ENCODE measurements at places on chromosomes 5 and 9.

- DNase-seq, result no peak
These were observed 116.9 kb downstream of the DENND1A start for GRCh38 chr9:123812984-123813383.

GRCh38 chr9:14797435-14797834 lies 74.9 kb upstream of the CER1 start:
- no peak for DNase-seq

- DNase-seq, result no peak
These were observed 132.7 kb downstream of the PDE4D start for GRCh38 chr5:59760785-59761348.

DNA sequence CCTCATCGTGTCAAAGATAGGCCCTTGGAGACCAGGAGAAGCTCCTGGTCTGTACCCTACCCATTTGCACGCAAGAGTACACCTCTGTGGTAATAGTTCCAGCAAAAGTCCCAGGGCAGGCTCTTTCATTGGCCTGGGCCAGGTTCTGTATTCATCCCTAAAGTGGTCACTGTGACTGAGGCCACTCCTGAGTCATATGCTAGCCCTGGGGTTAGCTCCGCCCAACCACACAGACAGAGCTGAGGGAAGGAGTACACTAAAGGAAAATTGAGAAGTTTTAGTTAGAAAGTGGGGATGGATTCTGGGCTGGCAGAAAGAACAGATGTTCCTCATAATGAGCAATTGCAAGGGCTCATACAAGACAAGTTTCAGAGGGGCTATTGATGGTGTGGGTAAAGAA lies 206.7 kb downstream of the ARHGAP26 start:
- DNase-seq, result no peak

DNA sequence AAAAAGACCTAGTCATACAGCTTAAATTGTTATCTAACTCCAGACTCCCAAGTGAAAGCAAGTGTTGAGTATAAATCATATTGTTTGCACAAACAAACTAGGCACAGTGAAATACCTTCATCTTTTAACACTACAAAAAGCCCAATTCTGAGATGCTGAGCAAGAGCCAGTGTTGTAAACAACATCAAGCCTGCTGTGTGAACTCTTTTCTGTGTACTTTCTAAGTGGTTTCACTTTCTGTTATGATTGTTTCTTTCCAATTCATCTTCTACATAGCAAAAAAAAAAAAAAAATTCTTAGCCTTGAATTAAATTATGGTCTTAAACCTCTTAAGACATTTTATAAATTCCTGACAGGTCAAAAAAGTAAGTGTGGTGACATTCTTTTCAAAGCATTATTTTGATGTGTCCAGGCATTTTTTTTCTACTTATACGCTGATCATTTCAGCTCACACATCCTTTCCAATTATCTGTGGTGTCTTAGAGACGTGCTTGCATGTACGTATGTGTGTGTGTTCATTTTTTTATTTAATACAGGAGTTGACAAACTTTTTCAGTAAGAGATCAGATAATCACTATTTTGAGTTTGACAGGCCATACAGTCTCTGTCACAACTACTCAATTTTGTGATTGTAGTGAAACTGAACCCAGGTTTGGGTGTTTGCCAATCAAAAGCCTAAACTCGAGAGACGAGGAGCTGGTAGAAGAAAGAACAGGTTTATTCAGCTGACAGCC lies 556.1 kb downstream of the CDH9 start:
- no peak for DNase-seq

DNA sequence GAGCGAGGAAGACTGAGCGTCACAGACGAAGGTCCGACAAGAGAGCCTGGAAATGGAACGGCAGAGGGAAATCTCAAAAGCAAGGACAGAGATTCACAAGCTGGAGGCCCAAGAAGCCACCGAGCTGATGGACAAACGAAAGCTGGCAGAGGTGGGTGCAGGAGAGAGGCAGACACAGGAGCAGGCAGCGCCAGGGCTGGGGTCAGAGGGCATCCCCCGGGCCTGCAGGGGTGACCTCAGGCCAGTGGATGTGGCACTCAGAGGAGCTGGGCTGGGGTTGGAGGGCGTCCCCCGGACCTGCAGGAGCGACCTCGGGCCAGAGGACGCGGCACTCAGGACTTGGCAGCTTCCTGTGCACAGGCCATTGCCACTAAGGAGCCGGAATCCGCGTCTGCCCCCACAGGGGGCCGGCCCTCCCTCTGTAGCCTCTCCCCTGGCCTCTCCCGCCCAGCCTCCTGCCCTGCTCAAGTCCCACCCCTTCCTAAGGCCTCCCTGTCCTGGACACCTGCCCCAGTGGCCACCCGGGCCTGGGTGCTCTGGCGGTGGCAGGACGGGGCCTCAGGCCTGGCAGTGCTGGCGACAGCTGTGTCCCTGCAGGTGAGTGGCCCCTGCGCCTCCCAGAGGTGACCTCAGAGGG lies 40.4 kb downstream of the EXD3 start:
- no peak for DNase-seq

DNA sequence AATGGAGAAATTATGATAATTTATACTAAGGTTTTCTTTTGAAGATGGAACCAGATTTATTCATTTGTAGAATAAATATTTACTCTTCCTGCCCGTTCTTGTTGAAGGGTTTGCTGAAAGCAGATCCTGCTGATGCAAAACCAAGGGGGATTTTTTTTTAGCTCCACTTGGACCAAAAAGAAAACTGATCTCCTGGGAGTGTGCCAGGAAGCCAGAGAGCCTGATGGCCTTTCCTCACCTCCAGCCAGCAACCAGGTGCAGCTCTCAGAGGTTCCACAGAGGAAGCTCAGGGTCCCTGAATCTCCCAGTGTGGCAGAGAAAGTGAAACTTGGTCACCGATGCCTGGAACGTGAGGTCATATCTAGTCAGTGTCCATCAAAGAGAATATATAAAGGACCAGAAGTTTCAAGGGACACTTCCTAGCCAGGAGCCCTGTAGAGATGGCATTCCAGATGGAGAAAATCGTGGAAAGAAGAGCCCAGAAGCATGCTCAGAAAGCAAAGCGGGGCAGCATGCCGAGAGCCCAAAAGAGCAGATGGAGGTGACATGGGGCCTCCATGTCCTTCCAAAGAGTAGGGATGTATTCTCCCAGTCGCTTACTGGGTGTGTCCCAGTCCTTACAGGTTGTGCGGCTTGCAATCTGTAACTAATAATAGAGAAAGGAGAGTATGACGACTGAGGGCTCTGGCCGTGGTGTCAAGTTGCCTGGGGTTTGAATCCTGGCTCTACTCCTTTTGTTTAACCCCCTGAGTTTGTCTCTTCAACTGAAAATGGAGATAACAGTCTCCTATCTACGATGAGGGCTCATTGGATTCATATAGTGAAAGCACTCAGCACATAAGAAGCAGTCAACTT lies 12.2 kb downstream of the AFAP1L1 start:
- DNase-seq, result no peak

DNA sequence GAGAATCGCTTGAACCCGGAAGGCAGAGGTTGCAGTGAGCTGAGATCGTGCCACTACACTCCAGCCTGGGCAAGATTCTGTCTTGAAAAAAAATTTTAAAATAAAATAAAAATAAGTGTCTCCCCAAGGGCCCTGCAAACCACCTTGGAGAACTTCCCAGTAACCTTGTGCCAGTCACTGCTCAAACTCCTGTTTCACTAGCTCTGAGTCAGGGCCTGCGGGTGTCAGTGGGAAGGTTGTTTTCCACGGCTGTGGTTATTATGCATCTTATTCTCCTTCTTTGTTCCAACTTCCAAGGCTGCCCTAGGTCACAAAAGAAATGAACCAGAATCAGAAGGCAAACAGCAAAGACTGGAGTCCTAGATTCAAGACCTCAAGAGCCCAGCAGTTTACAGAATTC lies 246.7 kb downstream of the ADAMTSL1 start:
- DNase-seq, result no peak

Measured in stimulated activated naive CD4-positive, alpha-beta T cell (primary cell).